Astrocyte (in vitro differentiated cells and primary cell): ENCODE measurements at places on chromosomes 6 and 20. TPM values are rescaled to one million over a fixed set of nuclear protein-coding genes. Genes with fewer than 3 reads are reported as not detected.
A peak's percentile ranks its signal among the peaks of the same experiment; 100 is the strongest.

The GTF2H4 gene
- total RNA-seq = 34.3 and 41.3 TPM in 2 replicates

The IL17F gene
- not detected in 2 replicates for total RNA-seq

The GNMT gene
- total RNA-seq = 0.68 TPM in 1 of 2 replicates, not detected in the other

The CEP85L gene
- 16.3 and 19.3 TPM in 2 replicates for total RNA-seq

The SLC4A11 gene
- total RNA-seq = 3.9 and 6.6 TPM in 2 replicates

The GNRH2 gene
- 0.89 and 1.4 TPM in 2 replicates for total RNA-seq

The MAS1 gene
- not detected in 2 replicates for total RNA-seq

The SYCP2 gene
- 0.27 and 0.72 TPM in 2 replicates for total RNA-seq

The SPATA25 gene
- 0.67 and 1.7 TPM in 2 replicates for total RNA-seq

The DHX35 gene
- total RNA-seq = 7.8 TPM in 2 replicates

The SLC35F1 gene
- total RNA-seq = 0.72 and 1.0 TPM in 2 replicates

The ZNF311 gene
- 1.2 and 1.7 TPM in 2 replicates for total RNA-seq

The FKBP1A gene
- 360 and 379 TPM in 2 replicates for total RNA-seq

- H3K27ac ChIP-seq = no peak overlapping the region
- no peak overlapping the region for H3K4me3 ChIP-seq
- H3K27me3 ChIP-seq = no peaks in the 10 kb centered on the region
- no peaks in the 10 kb centered on the region for H3K4me1 ChIP-seq
- H3K36me3 ChIP-seq = no peaks in the 10 kb centered on the region
These were observed 139.7 kb downstream of the PLCB1 start for GRCh38 chr20:8271727-8272126.

- H3K4me1 ChIP-seq = no peaks in the 10 kb centered on the region
- no peak for DNase-seq
- no peaks in the 10 kb centered on the region for H3K27me3 ChIP-seq
- no peaks in the 10 kb centered on the region for H3K36me3 ChIP-seq
- H3K27ac ChIP-seq = no peak overlapping the region
These were observed 1648.8 kb downstream of the GRIK2 start for GRCh38 chr6:103042336-103042735.

GRCh38 chr20:1336699-1337367, 7.9 kb upstream of the SDCBP2 start:
- H3K27ac ChIP-seq = no peak overlapping the region
- no peak overlapping the region for H3K4me3 ChIP-seq
- no peaks in the 10 kb centered on the region for H3K36me3 ChIP-seq
- H3K27me3 ChIP-seq = no peaks in the 10 kb centered on the region
- H3K4me1 ChIP-seq = peaks cover 14% of the 10 kb centered on the region

DNA sequence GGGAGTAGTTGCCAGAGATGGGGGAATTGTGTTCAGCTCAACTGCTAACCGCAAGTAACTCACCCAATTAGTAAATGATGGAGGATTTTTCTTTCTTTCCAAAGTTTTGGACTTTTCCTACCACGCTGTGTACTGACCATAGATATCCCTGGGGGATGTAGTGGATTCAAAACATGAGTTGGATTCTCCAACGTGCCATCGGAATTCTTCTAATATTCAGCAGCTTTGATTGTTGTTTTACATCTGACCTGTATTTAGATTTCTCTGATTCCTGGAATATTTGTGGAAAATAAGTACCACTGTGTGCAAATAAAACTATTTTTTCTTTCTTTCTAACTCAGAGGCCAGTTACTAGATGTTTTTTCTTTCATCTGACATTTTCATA, 1.1 kb downstream of the CCDC170 start:
- no peak overlapping the region for H3K27ac ChIP-seq
- H3K4me1 ChIP-seq = peaks cover 10% of the 10 kb centered on the region
- no peaks in the 10 kb centered on the region for H3K36me3 ChIP-seq
- peak; percentile 30 for DNase-seq
- H3K4me3 ChIP-seq = peak overlapping the region; percentile 73
- H3K27me3 ChIP-seq = no peaks in the 10 kb centered on the region

GRCh38 chr6:145277358-145278086, 457.8 kb downstream of the EPM2A start:
- H3K4me1 ChIP-seq = no peaks in the 10 kb centered on the region
- no peaks in the 10 kb centered on the region for H3K36me3 ChIP-seq
- DNase-seq = no peak
- no peak overlapping the region for H3K27ac ChIP-seq
- no peak overlapping the region for H3K4me3 ChIP-seq

- H3K4me1 ChIP-seq = no peaks in the 10 kb centered on the region
- no peak overlapping the region for H3K27ac ChIP-seq
- peaks cover 4% of the 10 kb centered on the region for H3K27me3 ChIP-seq
- peak; percentile 22 for DNase-seq
These were observed 35.0 kb downstream of the FOXF2 start for GRCh38 chr6:1424306-1424927.

DNA sequence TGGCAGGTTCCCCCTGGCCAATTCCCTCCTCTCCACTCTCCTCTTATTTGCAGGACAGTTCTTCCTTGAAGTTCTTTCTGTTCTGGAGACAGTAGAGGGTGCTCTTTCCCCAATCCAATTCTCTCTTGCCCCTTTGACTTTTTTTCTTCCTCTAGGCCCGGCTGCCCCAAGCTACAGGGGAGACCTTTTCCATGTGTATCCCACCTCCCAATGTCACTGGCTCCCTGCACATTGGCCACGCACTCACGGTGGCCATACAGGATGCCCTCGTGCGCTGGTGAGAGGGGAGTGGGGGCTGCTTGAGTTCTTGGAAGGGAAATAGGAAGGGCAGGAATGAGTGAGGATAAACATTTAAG, 1.5 kb downstream of the VARS2 start:
- no peak overlapping the region for H3K4me3 ChIP-seq
- peaks cover 19% of the 10 kb centered on the region for H3K36me3 ChIP-seq
- no peaks in the 10 kb centered on the region for H3K27me3 ChIP-seq
- peak; percentile 40 for DNase-seq
- H3K27ac ChIP-seq = no peak overlapping the region
- H3K4me1 ChIP-seq = peaks cover 11% of the 10 kb centered on the region

GRCh38 chr6:118669561-118669960, 18.2 kb upstream of the CEP85L start:
- no peak overlapping the region for H3K4me3 ChIP-seq
- DNase-seq = no peak
- H3K27me3 ChIP-seq = no peaks in the 10 kb centered on the region
- no peak overlapping the region for H3K27ac ChIP-seq

GRCh38 chr6:101208152-101208551, 185.4 kb upstream of the GRIK2 start:
- H3K36me3 ChIP-seq = no peaks in the 10 kb centered on the region
- no peak for DNase-seq
- H3K27ac ChIP-seq = no peak overlapping the region
- no peaks in the 10 kb centered on the region for H3K27me3 ChIP-seq
- no peak overlapping the region for H3K4me3 ChIP-seq

DNA sequence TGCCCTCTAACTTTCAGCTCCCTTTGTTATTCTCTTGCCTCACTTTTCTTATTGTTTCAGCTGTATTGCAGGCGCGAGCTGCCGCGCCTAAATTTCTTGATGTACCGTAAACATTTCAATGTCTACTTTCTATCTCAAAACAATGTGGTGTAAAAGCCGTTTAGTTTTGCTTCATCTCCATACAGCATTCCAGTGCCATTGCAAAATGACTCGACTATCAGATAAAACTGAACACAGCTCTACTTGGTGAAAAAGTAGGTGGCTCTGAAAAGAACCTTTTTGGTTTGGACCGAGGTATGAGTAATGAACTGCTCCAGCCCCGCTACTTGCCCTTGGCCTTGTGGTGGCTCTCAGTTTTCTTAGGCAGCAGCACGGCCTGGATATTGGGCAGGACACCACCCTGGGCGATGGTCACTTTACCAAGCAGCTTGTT, 74.6 kb downstream of the OR2B2 start:
- peak; percentile 47 for DNase-seq
- no peaks in the 10 kb centered on the region for H3K36me3 ChIP-seq
- H3K27ac ChIP-seq = peak overlapping the region; percentile 97
- peaks cover 7% of the 10 kb centered on the region for H3K4me1 ChIP-seq
- no peaks in the 10 kb centered on the region for H3K27me3 ChIP-seq

DNA sequence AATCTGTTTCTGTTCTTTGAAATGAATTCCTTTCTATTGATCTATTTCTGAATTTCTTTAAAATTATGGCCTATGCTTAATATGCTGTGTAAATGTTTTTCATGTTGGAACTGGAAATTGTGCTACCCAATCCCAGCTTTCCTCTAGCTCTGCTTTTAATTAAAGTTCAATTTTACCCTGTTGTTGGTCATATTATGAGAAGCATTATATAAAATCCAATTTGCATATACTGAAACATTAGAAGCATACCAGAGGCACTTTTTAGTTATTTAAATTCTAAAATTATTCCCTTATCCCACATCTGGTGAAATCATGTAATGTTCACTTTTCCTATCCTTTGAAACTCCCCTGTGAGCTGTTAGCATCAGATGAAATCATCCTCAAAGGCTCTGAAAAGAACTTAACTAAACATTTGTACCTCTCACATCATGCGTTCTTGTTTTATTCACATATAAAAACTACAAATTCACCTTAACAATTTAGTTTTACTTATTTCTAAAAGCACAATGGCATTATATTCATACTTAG, 160.6 kb upstream of the COL21A1 start:
- no peak overlapping the region for H3K27ac ChIP-seq
- DNase-seq = no peak
- H3K36me3 ChIP-seq = no peaks in the 10 kb centered on the region
- no peaks in the 10 kb centered on the region for H3K27me3 ChIP-seq

GRCh38 chr20:24785141-24786110, 163.6 kb upstream of the CST7 start:
- no peaks in the 10 kb centered on the region for H3K27me3 ChIP-seq
- H3K27ac ChIP-seq = peak overlapping the region; percentile 48
- H3K36me3 ChIP-seq = no peaks in the 10 kb centered on the region
- peak; percentile 83 for DNase-seq
- H3K4me1 ChIP-seq = peaks cover 21% of the 10 kb centered on the region
- H3K4me3 ChIP-seq = no peak overlapping the region

DNA sequence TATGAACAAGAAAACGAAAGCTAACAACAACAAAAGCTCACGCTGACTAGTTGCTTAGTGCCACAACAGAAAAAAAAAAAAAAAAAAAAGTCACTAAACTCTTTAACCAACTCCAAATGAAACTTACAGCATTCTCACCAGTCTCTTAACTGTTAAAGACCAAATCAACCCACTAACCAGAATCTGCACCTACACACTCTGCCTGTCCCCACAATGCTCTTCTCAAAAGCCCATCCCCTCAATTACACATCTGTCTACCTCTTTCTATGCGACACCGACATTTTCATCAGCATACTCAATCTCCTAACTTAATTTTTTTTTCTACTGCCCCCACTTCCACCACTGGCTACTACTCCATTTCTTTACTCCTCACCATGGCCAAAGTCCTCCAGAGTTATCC, 34.3 kb downstream of the NOL7 start:
- no peaks in the 10 kb centered on the region for H3K27me3 ChIP-seq
- H3K4me3 ChIP-seq = no peak overlapping the region
- peaks cover 3% of the 10 kb centered on the region for H3K4me1 ChIP-seq
- peaks cover 7% of the 10 kb centered on the region for H3K36me3 ChIP-seq

GRCh38 chr6:24464253-24465038, 24.9 kb downstream of the GPLD1 start:
- no peaks in the 10 kb centered on the region for H3K36me3 ChIP-seq
- H3K27me3 ChIP-seq = no peaks in the 10 kb centered on the region
- H3K4me1 ChIP-seq = no peaks in the 10 kb centered on the region
- H3K27ac ChIP-seq = no peak overlapping the region
- no peak overlapping the region for H3K4me3 ChIP-seq
- no peak for DNase-seq

DNA sequence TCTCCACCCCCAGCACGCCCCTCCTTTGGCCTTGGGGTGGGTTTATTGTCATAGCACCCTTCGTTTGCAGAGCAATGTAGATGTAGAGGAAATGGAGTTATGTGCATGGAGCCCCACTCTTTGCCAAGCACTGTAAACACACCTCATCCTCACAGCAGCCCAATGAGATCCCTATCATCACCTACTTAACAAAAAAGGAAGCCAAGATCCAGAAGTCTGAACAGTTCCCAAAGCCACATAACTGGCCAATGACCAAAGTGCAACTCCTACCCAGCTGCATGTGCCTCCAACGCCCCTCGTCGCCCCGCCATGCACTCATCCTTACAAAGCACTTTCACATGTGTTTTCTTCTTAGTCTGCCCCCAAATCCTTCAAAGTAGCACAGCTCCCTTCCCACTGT, 21.8 kb upstream of the FOXQ1 start:
- H3K27me3 ChIP-seq = no peaks in the 10 kb centered on the region
- DNase-seq = no peak
- H3K4me1 ChIP-seq = peaks cover 21% of the 10 kb centered on the region
- no peaks in the 10 kb centered on the region for H3K36me3 ChIP-seq
- no peak overlapping the region for H3K27ac ChIP-seq

GRCh38 chr20:33162753-33163152, 5.2 kb upstream of the BPIFA2 start:
- no peak overlapping the region for H3K27ac ChIP-seq
- no peaks in the 10 kb centered on the region for H3K27me3 ChIP-seq
- no peaks in the 10 kb centered on the region for H3K4me1 ChIP-seq
- DNase-seq = no peak

DNA sequence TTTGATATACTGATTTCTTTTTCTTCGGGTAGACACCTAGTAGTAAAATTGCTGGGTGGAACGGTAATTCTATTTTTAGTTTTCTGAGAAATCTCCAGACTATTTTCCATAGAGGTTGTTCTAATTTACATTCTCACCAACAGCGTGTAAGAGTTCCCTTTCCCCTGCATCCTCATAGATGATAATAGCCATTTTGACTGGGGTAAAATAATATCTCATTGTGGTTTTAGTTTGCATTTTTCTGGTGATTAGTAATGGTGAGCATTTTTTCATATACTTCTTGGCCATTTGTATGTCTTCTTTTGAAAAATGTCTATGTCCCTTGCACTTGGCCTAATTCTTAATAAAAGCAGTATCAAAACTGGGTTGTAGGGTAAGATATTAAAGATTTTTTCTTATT, 148.9 kb upstream of the SIM1 start:
- H3K36me3 ChIP-seq = peaks cover 3% of the 10 kb centered on the region
- H3K27me3 ChIP-seq = no peaks in the 10 kb centered on the region
- no peak overlapping the region for H3K4me3 ChIP-seq

DNA sequence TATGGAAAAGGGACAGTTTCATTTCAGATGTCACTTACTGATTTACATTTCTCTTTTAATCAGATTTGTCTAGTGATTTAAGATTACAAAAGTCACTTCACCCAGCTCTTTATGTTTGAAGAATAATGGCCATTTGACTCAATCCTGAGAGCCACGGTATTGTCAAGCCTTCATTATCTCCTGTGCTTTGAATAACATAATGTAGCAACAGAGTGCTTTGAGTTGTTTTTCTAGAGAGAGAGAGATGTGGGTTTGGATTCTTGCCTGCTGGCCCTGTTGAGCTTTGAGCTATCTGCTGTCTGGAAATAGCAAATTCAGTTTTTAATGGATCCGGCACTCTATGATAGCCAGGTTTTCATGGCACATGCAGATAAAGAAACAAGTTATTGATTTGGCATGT, 478.4 kb upstream of the SOX4 start:
- no peak overlapping the region for H3K4me3 ChIP-seq
- H3K27me3 ChIP-seq = no peaks in the 10 kb centered on the region
- no peak overlapping the region for H3K27ac ChIP-seq
- DNase-seq = peak; percentile 74
- H3K36me3 ChIP-seq = no peaks in the 10 kb centered on the region

DNA sequence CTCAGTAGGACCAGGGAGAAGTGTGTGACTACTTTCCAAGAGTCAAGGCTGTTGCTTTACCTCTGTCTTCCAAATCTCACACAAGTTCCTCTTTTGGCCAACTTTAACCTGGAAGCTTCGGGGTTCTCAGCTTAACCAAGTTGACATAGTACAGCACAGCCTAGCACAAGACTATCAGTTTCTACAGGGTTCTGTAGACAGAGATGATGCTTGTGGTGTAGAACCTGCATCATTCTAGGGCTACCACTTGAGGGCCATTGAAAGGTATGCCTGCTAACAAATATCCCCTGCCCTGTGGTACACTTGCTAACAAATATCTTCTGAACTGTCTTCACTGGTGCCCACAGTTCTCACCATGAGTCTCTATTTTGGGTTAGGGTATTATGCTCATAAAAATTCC, 62.0 kb upstream of the MAP3K7 start:
- DNase-seq = no peak
- H3K27me3 ChIP-seq = no peaks in the 10 kb centered on the region
- no peaks in the 10 kb centered on the region for H3K36me3 ChIP-seq
- no peak overlapping the region for H3K27ac ChIP-seq
